ENCODE measurements at places on chromosomes 1 and 21.

DNA sequence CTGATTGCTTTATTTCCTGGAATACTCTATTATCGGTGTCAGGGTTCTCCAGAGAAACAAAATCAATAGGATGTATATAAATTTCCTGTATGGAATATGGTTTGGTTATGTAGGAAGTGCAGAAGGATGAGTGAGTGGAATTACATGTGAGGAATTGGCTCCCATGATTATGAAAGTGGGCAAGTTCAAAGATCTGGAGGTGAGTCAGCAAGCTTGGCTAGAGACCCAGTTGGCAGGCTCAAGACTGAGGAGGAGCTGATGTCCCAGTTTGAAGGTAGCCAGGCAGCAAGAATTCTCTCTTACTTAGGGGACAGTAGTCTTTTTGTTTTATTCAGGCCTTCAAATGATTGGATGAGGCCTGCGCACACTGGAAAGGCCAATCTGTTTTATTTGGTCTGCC lies 57.5 kb downstream of the MAP3K7CL start:
- H3K27ac ChIP-seq = no peak overlapping the region
- H3K4me1 ChIP-seq = peaks cover 11% of the 10 kb centered on the region
- no peaks in the 10 kb centered on the region for H3K27me3 ChIP-seq
- no peaks in the 10 kb centered on the region for H3K36me3 ChIP-seq

- H3K4me3 ChIP-seq = no peak overlapping the region
- no peaks in the 10 kb centered on the region for H3K4me1 ChIP-seq
- no peaks in the 10 kb centered on the region for H3K36me3 ChIP-seq
- no peaks in the 10 kb centered on the region for H3K27me3 ChIP-seq
Measured at GRCh38 chr1:24966121-24966723, 36.1 kb upstream of the RUNX3 start.

DNA sequence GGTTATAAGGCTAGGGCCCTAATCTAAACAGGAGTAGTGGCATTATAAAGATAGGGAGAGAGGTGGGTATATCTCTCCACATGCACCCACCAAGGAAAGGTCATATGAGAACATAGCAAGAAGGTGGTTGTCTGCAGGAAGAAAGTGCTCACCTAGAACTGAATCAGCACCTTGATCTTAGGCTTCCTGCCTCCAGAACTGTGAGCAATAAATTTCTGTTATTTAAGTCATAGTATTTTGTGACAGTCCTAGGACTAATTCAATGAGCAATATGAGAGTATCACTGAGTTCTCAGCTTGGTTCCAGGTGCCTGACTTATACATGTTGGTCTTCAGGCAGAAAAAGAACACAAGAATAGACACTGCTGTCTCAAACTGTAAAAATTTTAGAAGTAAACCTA lies 51.8 kb downstream of the MRPL39 start:
- no peak for DNase-seq
- H3K27ac ChIP-seq = no peak overlapping the region
- H3K4me3 ChIP-seq = no peak overlapping the region
- H3K36me3 ChIP-seq = no peaks in the 10 kb centered on the region
- no peaks in the 10 kb centered on the region for H3K27me3 ChIP-seq

DNA sequence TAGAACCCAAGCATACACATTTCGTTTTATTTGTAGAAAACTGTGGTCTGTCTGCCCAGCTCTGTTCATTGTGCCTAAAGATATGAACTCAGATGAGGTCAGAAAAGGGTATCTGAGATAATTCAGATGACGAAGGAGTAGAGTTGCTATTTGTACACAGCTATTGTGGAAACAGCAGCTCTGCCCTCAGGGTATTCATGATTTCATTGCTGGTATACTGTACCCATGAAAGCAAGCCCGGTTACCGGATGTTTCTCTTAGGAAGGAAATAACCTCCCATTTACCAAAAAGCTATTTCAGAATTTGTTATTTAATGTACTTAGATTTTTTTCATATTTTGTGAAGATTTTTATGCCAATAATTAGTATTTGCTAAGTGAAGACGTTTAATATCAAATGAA lies 37.8 kb downstream of the SMAP2 start:
- no peak for DNase-seq
- H3K4me1 ChIP-seq = no peaks in the 10 kb centered on the region
- H3K4me3 ChIP-seq = no peak overlapping the region
- H3K27ac ChIP-seq = no peak overlapping the region
- peaks cover 49% of the 10 kb centered on the region for H3K36me3 ChIP-seq

DNA sequence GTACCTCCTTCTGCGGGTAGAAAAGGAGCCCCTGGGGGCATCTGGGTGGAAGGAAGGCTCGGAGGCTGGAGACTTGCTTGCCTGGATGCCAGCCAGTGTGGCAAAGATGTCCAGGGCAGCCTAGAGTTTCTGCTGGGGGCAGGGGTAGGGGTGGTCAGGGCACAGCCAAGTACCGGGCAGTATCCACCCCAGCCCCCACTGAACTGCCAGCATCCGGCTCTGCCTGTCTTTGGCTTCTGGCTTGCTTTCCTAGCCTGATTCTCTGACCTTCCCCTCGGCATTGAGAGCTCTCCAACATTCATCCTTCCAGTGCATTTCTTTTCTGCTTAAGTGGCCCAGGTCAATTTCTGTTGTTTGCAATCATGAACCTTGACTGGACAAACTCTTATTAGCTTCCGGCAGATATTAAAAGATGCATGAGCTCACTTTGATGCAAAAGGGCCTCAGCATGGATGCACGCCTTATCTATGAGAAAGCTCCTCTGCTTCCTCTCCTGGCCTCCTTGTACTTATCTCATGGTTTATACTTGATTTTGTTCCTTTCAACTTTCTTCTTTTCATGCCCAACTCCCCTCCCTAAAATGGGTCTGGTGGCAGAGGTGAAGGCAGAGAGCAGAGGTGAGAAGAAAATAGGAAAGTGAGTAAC lies 116.9 kb downstream of the HLCS start:
- H3K27me3 ChIP-seq = no peaks in the 10 kb centered on the region
- no peak for DNase-seq
- H3K36me3 ChIP-seq = no peaks in the 10 kb centered on the region
- no peak overlapping the region for H3K4me3 ChIP-seq
- no peak overlapping the region for H3K27ac ChIP-seq
- no peaks in the 10 kb centered on the region for H3K4me1 ChIP-seq

- no peak for DNase-seq
- H3K27me3 ChIP-seq = no peaks in the 10 kb centered on the region
- no peaks in the 10 kb centered on the region for H3K36me3 ChIP-seq
- H3K4me3 ChIP-seq = no peak overlapping the region
Measured at GRCh38 chr1:236345728-236346127, 48.4 kb upstream of the EDARADD start.

GRCh38 chr21:36508948-36509347 lies 29.0 kb upstream of the CLDN14 start:
- no peak overlapping the region for H3K27ac ChIP-seq
- H3K4me1 ChIP-seq = peaks cover 25% of the 10 kb centered on the region
- no peak overlapping the region for H3K4me3 ChIP-seq
- H3K36me3 ChIP-seq = no peaks in the 10 kb centered on the region

DNA sequence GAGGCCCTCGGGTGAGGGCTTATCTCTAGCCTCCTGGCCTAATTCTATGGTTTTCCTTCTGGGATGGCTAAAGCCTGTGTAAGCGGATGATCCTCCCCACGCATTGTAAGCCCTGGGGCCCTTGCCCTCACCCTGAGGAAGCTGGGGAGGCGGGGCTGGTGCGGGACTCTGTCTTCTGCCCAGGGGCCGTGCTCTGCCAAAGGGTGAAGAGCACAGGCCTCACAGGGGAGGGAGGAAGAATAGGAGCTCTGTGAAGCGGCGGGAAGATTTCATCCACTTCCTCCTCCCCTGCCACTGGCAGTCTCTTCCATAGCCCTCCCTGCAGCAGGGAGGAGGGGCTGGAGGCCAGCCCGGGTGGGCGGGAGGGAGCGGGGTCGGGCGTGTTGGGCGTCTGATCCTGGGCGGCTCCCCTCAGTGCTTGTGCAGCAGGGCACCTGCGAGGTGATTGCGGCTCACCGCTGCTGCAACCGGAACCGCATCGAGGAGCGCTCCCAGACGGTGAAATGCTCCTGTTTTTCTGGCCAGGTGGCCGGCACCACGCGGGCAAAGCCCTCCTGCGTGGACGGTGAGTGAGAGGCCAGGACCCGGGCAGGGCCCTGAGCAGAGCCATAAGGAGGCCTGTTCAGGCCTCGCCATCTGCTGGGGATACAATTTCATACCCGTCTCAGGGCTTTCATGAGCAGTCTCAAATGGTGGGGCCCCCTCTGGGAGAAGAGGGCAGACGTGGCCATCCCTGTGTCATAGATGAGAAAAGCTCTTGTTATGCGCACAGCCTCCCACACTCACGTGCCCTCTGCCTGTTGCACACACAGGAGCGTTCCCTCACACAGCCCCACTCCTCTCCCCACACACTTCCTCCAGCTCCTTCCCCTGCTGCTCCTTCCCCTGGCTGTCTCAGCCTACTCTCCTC lies 7.7 kb upstream of the PPM1J start:
- H3K36me3 ChIP-seq = no peaks in the 10 kb centered on the region
- no peaks in the 10 kb centered on the region for H3K27me3 ChIP-seq
- DNase-seq = peak; percentile 85
- H3K4me3 ChIP-seq = peak overlapping the region; percentile 41
- H3K27ac ChIP-seq = peak overlapping the region; percentile 54

GRCh38 chr1:156114919-156115513 lies 505 bp downstream of the LMNA start:
- peak overlapping the region; percentile 100 for H3K4me3 ChIP-seq
- DNase-seq = no peak
- H3K36me3 ChIP-seq = no peaks in the 10 kb centered on the region

DNA sequence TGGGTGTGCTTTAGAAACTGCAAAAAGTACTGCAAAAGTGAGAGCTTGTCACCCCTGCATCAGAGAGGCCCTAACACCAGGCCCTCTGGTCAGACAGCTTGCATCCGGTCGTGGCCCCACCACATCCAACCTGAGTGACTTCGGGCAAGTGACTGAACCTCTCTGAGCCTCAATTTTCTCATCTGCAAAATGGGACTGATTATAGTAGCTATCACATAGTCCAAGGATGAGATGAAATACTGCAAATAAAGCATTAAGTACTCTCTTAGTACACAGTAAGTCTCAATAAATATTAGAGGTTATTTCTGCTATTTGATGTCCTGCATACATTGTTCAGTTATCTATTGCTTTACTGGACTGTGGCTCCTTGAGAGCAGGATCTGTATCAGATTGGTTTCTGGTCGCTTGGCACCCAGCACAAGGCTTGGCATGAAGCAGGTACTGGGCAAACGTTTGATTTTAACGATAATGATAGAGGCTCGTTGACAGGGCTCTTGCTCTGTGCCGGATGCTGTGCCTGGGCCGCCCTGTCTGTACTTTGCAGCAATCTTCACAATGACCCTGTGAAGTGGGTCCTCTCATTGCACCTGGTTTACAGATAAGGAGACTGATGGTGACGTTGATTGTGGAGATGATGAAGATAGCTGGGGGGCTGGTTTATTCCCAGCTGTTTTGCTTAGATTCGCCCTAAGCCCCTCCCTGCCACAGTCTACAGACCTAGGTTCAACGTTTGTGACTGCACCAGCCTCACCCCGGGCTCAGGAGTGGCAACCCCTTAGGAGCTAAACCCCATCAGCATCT lies 43.6 kb downstream of the RAP1GAP start:
- no peak overlapping the region for H3K27ac ChIP-seq
- H3K27me3 ChIP-seq = no peaks in the 10 kb centered on the region
- no peak for DNase-seq
- peaks cover 13% of the 10 kb centered on the region for H3K4me1 ChIP-seq
- H3K36me3 ChIP-seq = no peaks in the 10 kb centered on the region
- no peak overlapping the region for H3K4me3 ChIP-seq

DNA sequence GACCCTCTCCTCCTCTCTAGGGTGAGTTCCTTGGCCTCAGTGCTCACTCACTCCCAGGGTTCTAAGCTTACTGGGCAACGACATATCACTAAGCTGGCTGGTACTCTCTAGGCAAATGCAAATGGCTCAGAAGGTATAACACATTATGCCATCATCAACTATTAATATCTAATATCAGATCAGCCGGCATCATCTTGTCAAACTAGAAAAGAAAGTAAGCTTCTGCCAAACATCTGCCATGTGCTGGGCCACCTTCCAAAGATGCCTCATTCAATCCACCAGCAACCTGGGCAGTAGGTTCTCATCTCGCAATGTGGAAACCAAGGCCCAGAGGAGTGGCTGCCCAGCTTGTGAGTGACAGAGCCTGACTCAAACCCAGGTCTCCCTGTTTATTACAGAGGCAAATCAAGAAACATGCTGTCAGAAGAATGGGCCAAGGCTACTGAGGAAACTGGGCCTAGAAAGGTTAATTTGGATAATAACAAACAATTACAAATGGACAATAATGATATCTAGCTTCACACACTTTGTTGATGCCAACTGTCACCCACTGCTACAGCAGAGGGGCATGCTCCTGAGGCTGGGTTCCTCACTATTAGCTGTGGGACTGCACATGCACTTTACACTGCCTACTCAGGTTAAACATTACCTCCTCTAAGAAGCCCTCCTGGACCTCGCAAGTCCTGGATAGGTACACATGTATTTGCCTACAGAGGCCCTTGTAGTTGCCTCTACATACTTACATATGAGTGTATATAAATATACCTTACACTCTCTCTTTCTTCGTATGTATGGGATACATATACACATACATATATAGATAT lies 183.3 kb upstream of the JUN start:
- H3K4me3 ChIP-seq = no peak overlapping the region
- H3K27ac ChIP-seq = no peak overlapping the region
- peaks cover 27% of the 10 kb centered on the region for H3K4me1 ChIP-seq
- DNase-seq = no peak
- no peaks in the 10 kb centered on the region for H3K36me3 ChIP-seq

- no peaks in the 10 kb centered on the region for H3K36me3 ChIP-seq
- no peaks in the 10 kb centered on the region for H3K27me3 ChIP-seq
- peak overlapping the region; percentile 90 for H3K27ac ChIP-seq
- H3K4me3 ChIP-seq = peak overlapping the region; percentile 11
Measured at GRCh38 chr1:51515982-51516648, 3.0 kb downstream of the EPS15 start.

DNA sequence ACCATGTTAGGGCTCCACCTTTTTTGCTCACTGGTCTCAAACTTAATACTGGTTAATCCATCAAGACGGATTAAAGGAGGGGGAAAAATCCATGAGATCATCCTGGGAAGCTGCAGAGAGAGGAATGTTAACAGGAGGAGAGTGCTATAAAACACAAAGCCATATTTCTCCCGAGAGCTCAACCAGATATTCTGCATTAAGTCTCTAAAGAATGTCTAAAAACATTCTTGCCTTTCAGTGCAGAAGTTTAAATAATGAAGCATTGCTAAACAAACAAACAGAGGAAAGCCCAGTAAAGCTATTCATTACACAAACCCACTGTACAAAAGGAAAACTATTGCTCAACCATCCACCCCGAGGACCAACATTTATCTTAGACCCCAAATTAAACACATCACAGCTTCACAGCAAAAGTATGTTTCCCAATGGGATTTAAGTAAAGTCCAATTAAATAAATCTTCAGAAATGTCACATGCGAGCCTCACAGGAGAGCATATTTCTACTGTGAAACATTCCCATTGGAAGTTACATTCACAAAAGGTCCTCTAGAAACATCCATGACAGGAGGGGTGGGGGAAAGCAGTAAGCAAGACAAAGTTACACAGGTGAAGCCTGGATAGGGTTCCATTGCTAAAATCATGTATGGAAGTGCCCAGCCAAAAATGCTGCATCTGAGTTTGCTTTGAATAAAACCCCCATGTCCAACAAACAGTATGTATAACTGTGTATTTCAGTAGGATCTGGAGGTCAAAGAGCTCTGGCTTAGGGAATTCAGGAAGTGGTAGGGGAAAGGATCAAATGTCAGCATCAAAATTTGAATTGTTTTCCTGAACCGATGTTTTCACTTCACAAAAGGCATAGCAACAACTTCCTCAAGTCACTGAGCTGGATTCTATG lies 23.3 kb downstream of the DUSP10 start:
- H3K27ac ChIP-seq = peak overlapping the region; percentile 54
- H3K4me3 ChIP-seq = no peak overlapping the region
- peaks cover 22% of the 10 kb centered on the region for H3K4me1 ChIP-seq
- no peaks in the 10 kb centered on the region for H3K36me3 ChIP-seq
- H3K27me3 ChIP-seq = no peaks in the 10 kb centered on the region
- no peak for DNase-seq

All from vagina (tissue), 2 donors.